Spinal cord (tissue), 10 donors: ENCODE measurements at places on chromosomes 2 and 18. TPM values are rescaled to one million over a fixed set of nuclear protein-coding genes. Genes with fewer than 3 reads are reported as not detected.

Gene CD226
- total RNA-seq = 1.9 TPM

Gene SPDYA
- 1.5 TPM for total RNA-seq

Gene PDE6D
- 52.5 TPM for total RNA-seq

Gene EFHD1
- 13.7 TPM for total RNA-seq

Gene DHRS9
- total RNA-seq = 4.6 TPM
